ENCODE measurements at places on chromosomes 13 and 19. TPM values are rescaled to one million over a fixed set of nuclear protein-coding genes. Genes with fewer than 3 reads are reported as not detected.

IZUMO2 gene
- total RNA-seq = not detected

FCER2 gene
- 0.61 TPM for total RNA-seq

GAPDHS gene
- total RNA-seq = not detected

GFY gene
- not detected for total RNA-seq

SWSAP1 gene
- total RNA-seq = 3.5 TPM

CAB39L gene
- total RNA-seq = 54.0 TPM

WDR88 gene
- total RNA-seq = not detected

IER2 gene
- 51.7 TPM for total RNA-seq

MYPOP gene
- total RNA-seq = 7.0 TPM

CYP2A6 gene
- total RNA-seq = 0.55 TPM

Measured in adrenal gland (tissue), 19 donors.